ENCODE measurements at places on chromosomes 4 and X.

GRCh38 chr4:70743731-70744130 lies 22.0 kb downstream of the RUFY3 start:
- no peak for DNase-seq

DNA sequence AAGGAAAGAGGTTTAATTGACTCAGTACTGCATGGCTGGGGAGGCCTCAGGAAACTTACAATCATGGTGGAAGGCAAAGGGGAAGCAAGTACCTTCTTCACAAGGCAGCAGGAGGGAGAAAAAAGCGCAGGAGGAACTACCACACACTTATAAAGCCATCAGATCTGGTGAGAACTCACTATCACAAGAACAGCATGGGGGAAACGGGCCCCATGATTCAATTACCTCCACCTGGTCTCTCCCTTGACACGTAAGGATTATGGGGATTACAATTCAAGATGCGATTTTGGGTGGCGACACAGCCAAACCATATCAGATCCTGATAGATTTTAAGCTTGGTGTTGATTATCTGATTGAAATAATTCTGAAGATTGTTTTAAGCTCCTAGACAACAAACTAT lies 218.7 kb downstream of the CBR4 start:
- no peak for DNase-seq

GRCh38 chr4:138269175-138269574 lies 27.0 kb upstream of the SLC7A11 start:
- DNase-seq: no peak

DNA sequence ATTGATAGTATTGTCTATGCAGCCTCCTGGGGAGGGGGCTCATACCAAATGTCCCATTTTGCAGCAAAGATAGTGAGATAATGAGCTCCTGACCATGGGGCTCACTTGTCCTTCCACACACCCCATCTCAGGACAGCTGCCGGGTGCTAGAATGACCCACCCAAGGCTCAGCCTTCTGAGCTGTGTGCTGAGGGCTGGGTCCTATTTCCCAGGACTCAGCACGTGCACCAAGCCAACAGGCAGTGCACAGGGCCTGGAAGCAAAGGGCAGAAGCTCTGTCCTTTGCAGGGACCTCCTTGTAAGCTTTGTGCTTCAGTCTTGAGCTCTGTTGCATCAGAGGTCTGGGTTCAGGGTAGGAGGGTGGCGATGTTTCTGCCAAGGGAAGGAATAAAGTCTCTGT lies 11.2 kb upstream of the ABLIM2 start:
- DNase-seq: no peak

All from NCI-H2029 treated with DMSO at 0.1 percent for 48 hours (cell line).